ENCODE measurements at places on chromosomes 12 and 14.

- DNase-seq = no peak
Observed at GRCh38 chr12:59182191-59182590, 261.9 kb upstream of the LRIG3 start.

DNA sequence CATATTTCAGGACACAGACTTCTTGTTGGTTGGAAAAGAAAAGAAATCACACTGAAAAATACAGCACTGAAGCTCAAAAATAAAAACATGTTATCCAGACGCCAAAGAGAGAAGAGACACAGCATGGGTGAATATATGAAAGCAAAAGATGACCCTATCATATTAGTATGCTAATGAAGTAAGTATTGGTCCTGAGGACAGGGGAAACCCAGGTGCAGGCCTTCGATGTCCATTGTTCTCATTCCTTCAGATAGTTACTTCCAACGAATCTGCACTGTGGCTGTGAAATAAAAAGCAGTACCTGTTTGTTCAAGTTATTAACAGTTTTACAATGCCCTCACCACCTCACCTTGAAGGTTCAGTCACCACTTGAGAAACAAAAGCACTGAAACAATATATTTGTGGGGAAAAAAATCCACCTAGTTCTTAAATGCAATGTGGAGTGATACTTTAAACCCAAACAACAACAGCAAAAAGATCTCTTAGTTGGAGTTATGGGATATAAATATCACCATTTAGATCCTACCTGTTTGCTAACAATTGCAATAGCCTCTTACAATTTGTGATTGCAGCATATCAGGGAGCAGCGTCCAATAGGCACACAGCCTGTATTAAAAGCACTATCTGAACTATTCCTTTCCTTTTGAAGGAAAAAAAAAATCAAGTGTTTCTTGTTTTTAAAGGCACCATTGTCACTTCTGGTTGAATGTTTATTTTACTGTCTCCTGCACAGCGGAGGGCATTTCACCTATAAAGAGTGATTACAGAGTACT is 188.1 kb downstream of the BCAT1 start:
- DNase-seq = no peak

DNA sequence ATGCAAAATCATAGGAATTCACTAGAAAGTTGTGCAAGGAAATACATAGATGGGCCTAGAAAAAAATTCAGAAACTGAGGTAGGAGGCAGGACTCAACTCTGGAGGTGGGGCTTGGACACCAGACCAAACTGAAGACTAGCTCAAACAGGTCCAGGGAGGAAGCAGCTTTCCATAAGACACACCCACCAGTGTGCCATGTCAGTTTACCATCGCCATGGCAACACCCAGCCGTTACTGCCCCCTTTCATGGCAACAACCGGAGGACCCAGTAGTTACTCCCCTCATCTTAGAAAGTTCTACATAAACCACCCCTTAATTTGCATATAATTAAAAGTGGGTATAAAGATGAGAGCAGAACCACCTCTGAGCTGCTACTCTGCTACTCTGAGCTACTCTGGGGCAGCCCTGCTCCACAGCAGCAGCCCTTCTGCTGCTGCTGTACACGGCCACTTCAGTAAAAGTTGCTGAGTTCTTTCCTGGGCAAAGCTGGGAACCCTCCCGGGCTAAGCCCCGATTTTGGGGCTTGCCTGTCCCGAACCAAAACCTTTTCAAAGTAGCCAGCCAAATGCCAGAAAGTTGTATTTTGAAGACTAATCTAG is 30.8 kb upstream of the NINJ2 start:
- no peak for DNase-seq

- DNase-seq = no peak
Observed at GRCh38 chr12:56658921-56659320, 13.1 kb upstream of the ATP5F1B start.

DNA sequence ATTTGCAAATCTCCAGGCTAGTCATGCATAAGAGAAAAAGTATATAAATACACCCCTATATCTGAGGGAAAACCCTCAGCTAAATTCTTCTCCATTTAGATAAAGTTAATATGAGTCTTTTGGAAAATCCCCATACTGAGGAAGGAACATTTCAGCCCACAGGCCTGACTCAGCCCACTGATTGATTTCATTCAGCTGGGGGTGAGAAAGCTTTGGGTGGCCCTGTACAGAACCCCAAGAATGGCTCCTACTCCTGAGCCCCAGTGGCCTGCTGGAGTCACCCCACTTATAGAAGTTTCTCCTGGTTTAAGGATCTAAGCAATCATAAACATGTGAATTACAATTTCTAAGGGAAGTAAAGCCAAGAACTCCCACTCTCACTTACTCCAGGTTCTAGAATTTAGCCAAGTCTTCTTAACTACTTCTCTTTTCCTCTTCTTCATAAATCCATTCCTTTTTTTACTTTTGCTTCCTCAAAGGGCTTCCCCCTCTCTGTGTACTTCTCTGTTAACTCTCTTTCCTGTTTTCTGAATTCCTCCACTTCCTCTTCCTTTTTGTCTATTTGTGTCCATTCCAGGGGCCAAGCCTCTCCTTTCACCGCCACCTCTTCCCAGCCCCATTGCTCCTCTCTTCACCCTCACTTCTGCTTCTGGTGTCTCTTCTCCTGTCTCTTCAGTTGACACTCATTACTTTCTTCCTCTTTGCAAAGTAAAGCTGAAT is 21.0 kb downstream of the RTN1 start:
- DNase-seq = no peak

DNA sequence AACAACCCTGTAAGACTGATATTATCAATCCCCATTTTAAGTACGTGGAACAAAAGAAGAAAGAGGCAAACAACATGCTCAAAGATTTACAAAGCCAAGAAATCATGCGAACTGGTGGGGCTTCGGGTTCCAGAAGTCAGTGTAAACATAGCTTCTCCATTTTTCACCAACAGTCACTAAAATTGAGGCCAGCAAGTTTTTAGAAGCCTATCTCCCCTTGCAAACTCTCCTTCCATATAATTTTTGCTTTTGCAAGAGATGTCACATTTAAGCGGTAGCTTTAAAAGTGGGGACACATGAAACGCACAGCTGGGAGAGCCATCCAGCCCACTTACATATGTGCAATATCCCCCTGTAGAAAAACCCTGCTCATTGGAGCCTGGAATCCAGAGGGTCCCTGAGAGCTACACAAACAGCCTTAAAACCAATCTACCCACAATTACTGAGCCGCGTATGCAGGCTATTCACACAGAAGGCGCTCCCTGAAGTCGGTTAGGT is 797 bp downstream of the SLC11A2 start:
- peak; percentile 37 for DNase-seq

- DNase-seq = no peak
Observed at GRCh38 chr14:98736701-98737338, 535.2 kb downstream of the BCL11B start.

- DNase-seq = no peak
Observed at GRCh38 chr14:68820536-68820935, 27.7 kb upstream of the ZFP36L1 start.

- DNase-seq = peak; percentile 57
Observed at GRCh38 chr12:6778217-6778573, 5.9 kb downstream of the LAG3 start.

- no peak for DNase-seq
Observed at GRCh38 chr12:47783024-47783755, 10.2 kb downstream of the SLC48A1 start.

DNA sequence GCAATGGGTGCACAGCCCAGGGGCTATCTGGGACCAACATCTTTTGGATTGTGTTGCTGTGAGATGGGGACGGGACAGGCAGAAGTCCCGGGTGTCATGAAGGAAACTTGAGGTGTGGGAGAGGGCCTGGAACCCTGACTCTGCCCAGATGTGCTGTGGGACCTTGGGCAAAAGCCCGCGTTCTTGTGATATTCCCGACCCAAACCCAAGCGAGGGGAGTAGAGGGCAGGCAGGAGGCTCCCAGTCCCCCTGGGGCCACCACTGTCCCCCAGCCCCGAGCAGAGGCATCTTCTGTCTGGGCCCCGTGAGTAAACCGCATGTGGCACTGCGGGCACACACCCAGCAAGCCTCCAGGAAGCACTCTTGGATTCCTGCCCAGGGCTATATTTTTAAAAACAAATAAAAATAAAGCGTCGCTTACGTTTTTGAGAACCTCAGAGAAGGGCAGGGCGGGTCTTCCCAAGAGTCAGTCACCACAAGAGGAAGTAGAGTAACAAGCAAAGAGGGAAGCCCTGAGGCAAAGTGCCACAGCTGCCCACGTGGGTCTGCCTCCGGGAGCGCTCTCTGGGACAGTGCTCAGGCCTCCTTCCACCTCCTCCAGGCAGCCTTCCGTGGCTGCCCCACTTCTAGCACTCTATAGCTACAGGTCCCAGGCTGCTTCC is 39.5 kb downstream of the BEGAIN start:
- DNase-seq = peak; percentile 70

GRCh38 chr14:56590535-56590960 is 10.9 kb downstream of the TMEM260 start:
- DNase-seq = peak; percentile 11

DNA sequence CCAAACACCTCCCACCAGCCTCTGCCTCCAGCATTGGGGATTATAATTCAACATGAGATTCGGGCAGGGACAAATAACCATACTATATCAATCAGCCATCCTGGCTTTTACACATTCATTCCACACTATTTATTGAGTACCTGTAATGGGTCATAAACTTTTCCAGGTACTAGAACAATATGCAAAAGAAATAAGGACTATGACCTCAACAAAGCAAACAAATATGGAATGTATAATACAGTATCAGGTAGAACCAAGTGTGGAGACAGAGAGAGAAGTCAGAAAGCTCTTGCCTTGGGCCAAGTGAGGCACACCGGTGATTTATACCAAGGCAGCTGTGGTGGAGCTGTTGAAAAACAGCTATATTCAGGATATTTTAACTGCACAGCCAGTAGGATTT is 116.3 kb downstream of the TSPAN8 start:
- no peak for DNase-seq

DNA sequence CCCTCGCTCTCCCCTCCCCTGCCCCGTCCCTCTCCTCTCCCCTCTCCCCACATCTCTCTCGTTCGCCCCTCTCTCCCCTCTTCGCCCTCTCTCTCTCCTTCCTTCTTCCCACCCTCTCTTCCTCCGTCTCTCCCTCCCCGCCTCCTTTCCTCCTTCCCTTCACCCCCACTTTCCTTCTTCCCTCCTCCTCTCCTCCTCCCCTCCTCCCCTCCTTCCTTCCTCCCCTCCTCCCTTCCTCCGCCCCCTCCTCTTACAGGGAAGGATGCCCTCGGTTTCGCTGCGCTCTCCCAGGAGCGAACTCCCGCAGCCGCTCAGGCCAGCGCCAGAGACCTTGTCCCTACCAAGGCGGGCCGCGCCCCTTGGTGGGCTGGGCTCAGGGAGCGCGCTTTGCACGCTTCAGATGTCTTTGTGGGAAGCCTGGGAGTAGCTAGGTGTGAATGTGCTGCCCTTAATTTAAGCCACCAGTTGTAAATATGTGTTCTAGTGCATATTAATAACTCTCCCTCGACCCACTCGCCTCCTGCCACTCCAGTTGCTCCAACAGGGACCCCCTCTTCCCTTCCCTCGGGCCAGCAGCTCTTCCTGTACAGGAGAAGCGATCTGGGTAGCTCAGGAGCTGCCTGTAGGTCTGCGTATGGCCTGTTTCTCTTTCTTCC is 13.3 kb upstream of the MAP3K9 start:
- DNase-seq = peak; percentile 46

DNA sequence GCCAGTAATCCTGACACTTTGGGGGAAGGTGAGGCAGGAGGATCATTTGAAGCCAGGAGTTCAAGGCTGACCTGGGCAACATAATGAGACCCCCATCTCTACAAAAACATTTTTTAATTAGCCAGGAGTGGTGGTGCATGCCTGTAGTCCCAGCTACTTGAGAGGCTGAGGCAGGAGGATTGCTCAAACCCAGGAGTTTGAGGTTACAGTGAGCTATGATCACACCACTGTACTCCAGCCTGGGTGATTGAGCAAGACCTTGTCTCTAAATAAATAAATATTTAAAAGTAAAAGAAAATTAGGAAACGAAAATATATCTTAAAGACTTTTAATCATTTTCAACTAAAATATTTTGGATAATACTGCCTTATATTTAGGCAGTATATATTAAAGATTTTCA is 25.9 kb downstream of the CKB start:
- no peak for DNase-seq

DNA sequence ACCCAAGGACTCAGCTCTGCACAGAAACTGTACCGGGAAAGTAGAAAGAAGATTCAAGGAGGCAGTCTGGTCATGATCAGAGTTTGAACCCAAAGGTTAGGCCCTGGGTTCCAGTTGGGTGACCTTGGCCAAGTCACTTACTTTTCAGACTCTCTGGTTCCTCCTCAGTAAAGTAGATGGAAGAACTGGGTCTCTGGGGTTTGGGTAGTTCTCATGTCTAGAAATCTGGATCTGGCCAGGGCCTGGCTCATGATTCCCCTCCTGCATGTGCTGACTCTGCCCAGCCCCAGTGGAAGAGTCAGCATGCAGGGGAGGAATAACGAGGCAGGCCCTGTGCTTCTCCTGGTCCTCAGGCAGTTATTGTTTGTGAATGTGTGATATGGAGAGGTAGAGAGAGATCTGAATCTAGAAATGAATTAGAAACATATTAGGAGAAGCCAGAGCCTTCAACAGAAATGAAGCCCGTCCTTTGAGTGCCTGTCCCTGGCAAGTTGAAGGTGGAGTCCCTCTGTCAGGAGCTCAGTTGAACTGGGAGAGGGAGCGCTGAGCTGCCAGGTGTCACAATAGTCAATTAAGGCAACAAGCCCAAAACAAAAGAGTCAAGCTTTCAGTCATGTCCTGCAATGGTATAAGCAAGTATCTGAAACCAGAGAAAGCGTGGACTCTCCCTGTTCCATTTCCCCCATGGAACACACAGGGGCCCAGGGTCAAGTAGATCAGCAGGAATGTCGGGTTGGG is 131.3 kb upstream of the HIF1A start:
- DNase-seq = no peak

GRCh38 chr14:91261115-91261514 is 16.6 kb upstream of the GPR68 start:
- DNase-seq = no peak

- no peak for DNase-seq
Observed at GRCh38 chr12:102562836-102563425, 82.6 kb upstream of the IGF1 start.

DNA sequence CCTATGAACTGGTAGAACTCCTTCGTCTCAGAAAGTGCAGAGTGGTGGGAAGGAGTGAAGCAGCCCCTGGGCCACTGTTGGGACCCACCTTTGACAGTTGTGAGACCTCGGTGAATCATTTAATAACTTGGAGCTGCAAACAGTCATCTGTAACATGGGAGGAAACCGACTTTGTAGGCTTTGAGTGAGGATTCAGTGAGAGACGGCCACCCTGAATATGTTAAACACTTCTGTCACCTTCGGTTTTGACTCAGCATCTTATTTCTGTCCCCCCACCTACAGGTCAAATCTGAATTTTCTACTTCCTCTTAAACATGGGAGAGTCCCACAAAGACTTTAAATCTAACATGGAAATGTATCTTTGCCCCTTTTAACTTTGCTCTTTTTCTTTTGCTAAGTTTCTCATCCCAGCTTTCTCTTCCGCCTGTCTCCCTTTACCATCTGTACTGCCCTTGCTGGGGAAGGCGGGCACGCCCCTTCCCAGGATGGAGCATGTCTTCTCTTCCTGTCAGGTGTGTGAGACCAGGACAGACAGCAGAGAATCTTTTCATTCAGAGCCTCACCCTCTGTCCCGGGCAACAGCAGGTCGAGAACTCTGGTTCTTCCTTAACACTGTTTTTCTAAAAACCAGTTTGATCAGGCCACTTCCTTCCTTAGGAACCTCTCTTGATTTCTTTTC is 37.1 kb downstream of the ZC3H14 start:
- DNase-seq = no peak
